Stimulated activated CD4-positive, alpha-beta T cell treated with anti-CD3 and anti-CD28 coated beads, Interleukin-12 subunit alpha, Interleukin-12 subunit beta, amount 100 ng/mL, for 24 hours (primary cell): ENCODE measurements at places on chromosomes 6 and 20.
A peak's percentile ranks its signal among the peaks of the same experiment; 100 is the strongest.

GRCh38 chr6:70396796-70397729 lies 16.2 kb upstream of the FAM135A start:
- DNase-seq: no peak

DNA sequence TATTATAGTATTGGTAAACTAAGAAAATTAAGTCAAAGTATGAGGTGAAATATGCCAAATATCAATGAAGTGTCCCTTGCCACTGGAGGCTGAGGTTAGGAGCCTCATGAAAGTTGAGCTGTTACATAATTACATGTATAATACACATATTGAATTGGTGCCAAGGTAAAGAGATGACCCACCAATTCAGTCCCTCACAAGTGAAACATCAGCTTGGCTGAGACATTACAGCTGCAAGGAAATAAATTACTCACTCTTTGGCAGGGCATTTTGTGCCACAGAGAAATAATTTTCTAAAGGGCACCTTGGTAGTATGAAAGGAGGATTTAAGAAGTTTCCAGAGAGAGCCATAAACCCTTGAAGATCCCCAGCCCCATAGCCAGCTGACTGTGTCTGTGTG lies 127.4 kb downstream of the ADGRG6 start:
- DNase-seq: no peak

DNA sequence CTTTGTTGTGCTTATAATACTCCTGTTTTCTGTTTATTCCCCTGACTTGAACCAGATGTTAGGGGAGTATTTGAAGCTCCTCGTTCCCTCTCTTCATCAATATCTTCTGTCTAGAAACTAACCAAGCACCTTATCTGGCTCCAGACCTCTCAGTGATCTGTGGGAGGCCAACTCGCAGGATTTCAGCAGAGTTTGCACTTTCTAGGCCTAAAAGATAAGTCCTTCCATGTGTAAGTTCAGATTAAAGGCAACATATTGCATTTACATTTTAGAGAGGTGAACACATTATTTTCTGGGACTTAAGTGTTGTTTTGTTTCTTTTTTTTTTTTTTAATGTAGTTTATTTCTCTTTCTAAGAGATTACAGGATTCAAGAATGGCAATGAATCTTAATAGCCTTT lies 139.4 kb upstream of the AKAP12 start:
- DNase-seq: no peak

GRCh38 chr6:134267917-134268361 lies 50.0 kb downstream of the SGK1 start:
- DNase-seq: no peak

GRCh38 chr20:48008850-48009515 lies 223.7 kb upstream of the SULF2 start:
- no peak for DNase-seq

- no peak for DNase-seq
These were observed 25.2 kb downstream of the TFAP2B start for GRCh38 chr6:50843842-50844241.

- no peak for DNase-seq
These were observed 41.6 kb downstream of the CYP39A1 start for GRCh38 chr6:46610862-46611553.

DNA sequence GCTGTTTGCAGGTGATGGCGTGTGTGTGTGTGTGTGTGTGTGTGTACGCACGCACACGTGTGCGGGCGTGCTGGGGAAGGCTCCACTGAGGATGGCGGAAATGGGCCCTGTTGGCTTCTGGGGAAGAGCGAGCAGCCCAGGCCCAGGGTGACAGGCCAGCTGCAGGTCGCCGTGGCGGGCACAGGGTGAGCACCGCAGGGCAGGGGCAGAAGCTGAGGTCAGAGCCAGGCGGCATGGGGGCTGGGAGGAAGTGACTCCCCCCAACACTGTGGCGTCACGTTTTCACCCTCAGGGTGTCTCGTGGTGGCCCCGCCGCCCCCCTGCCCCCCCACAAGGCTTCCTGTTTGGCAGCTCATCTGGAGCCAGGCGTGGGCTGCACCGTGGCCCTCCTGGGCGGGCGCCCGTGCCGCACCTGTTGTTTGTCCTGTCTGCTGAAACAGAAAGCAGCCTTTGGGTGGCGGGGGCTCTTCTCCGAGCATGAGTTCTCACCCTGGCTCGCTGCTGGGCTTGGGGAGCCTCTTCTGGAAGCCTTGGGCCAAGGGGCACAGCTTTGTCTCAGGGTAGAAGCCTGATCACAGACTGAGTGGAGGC lies 7.1 kb downstream of the RBM38 start:
- peak; percentile 70 for DNase-seq

DNA sequence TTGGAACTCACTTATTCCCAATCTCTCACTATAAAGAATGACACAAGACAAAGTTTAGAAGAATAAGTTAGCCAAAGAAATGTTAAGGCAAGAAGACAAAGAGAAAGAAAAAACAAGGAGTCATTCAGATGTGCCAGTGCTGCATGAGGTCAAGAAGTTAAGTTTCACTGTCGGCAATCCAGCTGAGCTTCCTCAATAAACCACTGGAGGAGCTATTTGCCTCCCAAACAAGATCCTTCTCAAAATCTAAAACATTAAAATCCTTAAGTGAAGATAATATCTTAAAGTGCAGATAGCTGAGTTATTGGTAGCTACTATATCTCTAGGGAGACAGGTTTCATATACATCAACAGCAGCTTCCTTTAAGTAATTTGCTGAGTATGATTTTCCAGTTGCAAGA lies 512.3 kb downstream of the HDGFL1 start:
- no peak for DNase-seq

DNA sequence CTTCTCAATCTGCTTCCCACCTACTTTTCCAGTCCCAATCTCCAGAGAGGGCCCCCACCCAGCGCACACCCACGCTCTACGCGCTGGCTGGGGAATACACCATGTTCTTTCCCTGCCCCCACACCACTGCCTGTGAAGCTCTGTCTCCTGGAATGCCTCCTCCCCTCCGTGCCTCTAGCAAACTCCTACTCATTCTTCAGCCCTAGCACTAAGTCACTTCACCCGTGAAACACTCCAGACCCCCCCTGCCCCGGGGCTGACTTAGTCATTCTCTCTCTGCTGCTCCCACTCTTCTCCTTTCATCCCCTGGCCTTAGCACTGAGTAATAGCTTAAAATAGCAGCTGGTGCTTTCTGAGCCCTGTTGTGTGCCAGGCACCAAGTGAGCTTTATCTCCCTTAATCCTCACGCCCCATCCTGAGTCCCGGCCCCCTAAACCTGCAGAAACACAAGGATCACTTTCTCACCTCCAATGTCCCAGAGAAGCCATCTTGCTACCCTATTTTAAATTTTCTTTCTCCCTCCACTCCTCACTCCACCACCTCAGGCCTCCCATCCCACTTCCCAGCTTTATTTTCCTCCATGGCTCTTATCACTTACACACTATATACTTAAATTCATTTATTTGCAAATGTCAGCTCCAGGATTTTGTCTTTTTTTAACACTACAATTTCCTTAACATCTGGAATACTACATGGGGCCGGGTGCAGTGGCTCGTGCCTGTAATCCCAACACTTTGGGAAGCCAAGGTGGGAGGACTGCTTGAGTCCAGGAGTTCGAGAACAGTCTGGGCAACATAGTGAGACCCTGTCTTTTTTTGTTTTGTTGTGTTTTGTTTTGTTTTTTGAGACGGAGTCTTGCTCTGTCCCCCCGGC lies 6.3 kb upstream of the PARD6B start:
- peak; percentile 76 for DNase-seq

- no peak for DNase-seq
These were observed 3.9 kb downstream of the ZBP1 start for GRCh38 chr20:57616143-57616951.

DNA sequence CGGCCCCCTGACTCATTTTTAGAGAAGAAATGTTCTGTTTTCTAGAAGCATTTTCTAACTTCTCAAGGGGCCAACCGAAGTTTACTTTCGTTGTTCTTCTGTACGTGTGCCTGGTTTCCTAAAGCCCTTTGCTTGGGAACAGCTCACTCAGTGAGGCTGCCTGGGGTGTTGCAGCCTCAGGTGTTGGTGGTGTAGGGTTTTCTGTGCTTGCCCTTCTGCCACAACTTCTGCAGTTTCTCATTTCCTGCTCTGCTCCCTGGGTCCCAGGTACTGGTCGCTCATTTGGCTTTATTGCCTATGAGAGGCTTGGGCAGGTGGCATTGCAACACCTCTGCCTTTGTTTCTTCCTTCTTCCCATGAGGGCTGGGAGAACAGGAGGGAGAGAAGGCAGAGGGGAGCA lies 278.3 kb downstream of the SOX4 start:
- DNase-seq: no peak

DNA sequence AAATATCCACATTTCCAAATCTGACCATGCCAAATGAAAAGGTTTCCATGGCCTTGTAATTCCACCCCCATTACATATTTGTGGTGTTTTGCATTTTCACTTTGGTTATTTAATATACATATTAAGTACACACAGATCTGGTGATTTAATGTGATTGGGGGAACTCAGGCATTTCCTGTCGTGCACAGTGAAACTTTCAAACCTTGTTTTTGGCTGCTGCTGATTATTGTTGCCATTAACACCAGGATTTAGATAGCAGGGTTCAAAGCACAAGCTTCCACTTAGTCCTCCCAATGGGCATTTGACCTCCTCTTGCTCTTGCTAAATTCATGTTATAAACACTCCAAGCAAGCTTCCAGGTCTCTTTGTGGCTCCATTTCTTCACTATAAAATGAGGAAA lies 166.5 kb downstream of the SOBP start:
- DNase-seq: no peak

GRCh38 chr6:165745492-165745891 lies 82.5 kb upstream of the PDE10A start:
- no peak for DNase-seq

- no peak for DNase-seq
These were observed 44.1 kb downstream of the CTNNBL1 start for GRCh38 chr20:37737826-37738420.

DNA sequence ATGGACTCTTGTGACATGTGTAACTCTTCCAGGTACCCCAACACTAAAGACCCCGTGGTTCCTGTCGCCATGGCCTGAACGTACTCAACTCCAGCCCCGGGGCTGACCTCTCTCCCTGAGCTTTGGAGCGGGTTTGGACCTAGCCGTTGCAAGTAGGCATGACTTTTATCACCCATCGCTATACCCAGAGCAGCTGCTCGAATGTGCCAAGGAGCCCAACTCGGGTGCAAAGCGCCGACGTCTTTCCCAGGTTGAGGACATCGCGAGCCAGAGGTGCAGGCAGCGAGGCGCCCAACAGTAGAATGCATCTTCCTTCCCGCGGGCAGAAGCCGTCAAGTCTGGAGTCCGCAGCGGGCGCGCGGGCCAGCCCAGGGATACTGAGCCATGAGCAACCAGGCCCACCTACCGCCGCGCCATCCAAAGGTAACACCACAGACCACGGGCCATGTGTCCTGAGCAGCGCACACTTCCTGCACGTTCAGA lies 5.7 kb upstream of the LAMP5 start:
- DNase-seq: no peak

DNA sequence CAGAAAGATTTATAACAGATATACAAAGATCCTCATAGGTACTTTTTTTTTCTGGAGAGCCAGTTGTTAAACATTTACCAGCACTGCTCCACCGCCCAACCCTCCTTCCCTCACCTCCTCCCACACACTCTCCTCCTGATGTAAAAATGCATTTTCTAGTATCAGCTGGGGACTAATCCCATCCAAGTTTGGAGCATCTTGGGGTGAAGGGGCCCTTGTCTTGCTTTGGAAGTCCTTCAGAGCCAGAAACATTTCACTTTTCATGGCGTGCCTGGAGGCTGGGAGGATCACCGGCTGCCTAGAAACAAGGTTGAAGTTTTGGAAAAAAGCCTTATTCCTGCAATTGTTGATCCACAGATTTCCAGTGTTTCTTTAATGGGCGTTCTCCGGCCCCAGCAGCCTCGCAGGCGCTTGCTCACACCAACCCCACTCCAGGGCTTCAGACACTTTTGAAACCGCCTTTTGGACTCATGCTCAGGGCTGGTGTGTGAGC lies 165.1 kb upstream of the AFDN start:
- DNase-seq: no peak

DNA sequence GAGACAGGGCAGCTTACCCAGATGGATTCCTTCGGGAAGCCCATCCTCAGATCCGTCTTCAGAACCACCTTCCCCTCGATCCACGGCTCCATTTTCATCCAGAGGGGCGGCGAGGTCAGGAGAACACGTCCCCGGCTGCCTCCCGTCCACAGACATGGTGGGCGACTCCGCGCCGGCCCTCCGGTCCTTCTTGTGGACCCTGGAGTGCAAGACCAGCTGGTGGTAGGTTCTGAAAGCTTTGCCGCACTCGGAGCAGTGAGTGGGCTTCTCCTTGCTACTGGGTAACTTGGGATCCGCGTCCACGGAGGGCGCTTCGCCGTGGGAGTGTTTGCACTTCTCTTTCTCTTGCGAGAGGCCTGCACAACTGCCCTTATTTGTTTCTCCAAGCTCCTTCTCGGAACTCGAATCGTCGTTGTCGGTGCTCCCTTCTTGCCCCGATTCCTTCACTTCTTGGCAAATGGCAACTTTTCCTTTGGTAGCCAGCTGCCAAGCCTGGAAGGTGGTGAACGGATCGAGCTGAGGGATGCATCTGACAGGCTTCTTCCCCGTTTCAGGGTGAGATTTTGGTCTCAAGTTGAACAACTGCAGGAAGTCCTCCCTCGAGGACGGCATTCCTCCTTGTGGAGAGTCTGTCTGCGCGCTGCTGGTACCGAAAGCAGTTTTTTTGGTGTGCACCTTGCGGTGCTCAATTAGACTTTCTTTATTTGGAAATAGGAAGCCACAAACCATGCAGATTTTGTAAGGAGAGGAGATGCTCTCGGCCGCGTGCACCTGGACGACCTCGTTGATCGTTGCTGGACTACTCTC lies 12.0 kb downstream of the ZNF217 start:
- no peak for DNase-seq

DNA sequence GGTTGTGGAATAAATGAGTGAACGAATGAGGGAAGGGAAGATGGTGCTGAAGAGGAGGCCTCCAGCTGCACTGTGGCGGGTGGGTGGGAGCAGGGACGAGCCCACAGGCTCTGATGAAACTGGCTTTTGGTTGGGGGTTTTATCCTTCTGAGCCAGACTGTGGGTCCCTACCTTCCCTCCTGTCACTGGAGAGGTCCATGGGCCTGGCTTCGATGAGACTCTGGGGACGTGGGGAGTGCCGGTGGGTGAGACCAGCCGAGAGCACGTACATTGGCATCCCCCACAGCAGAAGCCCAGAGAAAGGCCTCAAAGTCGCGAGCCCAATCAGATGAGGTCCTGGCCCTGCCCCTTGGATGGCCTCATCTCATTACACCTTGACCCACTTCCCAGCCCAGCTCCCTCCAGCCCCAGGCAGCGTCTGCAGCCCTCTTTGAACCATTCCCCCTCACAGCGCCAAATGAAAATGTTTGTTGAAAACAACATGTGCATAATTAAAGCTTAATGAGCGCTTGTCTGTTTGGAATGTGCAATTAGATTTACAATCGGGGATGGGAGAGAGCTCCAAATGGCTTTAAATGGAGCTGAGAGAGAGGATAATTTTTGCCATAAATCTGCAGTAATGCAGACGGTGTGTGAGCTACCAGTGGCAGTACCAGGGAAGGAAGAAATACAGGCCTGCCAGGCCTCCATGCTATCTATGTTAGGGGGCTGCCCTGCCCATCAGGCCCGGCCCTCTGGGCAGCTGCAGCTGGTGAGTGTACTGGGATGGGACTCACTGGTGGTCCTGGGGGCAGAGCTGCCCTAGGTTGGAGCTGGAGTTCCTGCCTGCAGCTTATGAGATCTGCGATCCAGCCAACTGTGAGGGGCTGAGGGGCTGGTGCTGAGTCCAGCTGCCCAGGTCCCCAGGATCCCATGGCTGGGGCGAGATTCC lies 47.2 kb downstream of the TOX2 start:
- no peak for DNase-seq
